ENCODE measurements at places on chromosomes 3 and 15.

DNA sequence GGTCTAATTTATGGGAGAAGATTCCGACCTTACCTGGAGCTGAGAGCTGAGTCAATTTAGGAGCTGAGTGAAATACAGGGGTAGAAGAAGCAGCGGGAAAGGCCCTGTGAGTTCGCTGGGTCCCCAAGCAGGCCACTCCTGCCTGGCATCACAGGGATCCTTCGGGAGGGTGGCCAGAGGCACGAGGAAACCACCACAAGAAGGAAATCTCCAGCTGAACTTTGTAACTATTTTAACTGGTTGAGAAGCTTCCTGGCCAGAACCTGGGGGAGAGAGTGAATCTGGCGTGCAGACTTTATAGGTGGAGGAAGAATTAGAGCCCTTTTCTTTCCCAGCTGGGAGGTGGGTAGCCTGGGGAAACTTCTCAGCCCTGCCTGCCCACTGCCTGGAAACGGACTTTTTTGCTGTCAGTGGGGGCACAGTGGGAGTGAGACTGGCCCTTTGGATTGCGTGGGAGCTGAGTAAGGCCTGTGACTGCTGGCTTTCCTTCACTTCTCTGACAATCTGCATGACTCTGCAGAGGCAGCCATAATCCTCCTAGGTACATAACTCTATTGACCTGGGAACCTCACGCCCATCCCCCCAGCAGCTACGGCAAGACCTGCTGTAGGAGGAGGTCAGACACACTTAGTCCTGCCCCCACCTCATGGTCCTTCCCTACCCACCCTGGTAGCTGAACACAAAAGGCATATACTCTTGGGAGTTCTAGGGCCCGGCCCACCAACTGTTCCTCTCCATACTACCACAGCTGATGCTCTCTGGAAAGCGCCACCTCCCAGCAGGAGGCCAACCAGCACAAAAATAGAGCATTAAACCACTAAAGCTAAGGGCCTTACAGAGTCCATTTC, 340.7 kb downstream of the CNTN3 start:
- DNase-seq, result no peak

DNA sequence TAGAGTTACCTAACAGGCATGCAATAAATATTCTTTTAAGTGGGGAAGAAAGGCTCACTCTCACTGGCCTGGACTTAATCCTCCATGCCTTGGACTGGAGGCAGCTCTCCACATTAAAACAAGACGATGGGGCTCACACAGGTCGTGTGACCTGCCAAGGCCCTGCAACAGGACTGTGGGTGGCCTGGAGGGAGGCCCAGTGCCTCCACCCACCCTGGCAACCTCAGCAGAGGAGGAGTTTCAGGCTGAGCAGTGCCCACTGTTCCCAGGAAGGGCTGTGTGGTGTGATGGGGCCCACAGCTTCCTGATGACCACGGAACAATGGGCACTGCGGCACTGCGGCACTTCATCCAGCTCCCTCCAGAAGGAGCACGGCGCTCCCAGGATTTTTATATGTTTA, 5.5 kb downstream of the UROC1 start:
- no peak for DNase-seq

DNA sequence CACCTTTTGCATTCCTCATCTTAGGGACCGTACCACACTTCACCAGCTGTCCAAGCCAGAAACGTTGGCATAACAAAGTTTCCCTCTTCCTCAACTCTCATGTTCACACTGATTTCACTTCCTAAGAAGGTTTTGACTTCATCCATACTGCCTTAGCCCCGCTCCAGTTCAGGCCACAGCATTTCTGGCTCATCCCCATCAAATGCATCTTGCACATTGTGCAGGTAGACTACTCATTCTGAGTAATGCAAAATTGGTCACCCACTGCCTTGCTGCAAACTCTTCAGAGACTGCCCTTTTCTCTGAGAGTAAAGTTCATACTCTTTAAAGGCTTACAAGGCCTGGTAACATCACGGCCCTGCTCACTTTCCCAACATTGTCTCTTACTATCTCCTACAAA, 8.8 kb downstream of the NUSAP1 start:
- no peak for DNase-seq

DNA sequence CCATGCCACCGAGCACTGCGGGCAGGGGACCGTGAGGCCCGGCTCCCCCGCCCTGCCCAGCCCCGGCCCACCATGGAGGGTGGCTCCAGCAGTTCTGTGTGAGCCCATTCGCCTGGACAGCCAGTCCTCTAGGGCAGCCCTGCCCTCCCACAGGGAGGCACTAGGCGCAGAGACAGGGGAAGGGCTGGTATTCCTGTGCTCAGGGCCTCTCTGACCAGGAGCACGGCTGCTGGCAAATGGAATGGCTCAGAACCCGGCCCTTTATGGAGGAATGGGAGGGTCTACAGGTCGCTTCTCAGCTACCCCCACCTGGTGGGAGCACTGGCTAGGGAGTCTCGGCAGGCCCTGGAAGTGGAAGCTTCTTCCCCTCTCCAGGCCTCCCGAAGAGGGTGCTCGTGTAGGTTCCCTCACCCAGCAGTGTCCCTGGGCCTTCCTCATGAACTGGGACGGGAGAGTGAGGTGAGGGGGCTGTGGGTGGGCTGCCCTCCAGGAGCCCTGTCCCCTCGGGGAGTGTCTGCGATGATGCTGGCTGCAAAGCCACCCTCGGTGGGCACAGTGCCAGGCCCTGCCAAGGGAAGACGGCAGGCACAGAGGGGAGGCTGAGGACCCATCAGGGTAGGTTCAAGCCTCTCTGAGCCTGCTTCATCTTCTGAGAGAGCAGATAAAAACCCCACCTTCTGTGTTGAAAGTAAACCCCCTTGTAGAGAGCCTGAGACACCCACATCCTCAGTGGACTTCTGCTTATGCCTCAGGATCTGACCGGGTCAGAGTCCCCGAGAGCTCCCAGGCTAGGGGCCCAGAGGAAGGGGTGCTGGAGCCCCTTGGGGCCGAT, 1.5 kb downstream of the MELTF start:
- no peak for DNase-seq

DNA sequence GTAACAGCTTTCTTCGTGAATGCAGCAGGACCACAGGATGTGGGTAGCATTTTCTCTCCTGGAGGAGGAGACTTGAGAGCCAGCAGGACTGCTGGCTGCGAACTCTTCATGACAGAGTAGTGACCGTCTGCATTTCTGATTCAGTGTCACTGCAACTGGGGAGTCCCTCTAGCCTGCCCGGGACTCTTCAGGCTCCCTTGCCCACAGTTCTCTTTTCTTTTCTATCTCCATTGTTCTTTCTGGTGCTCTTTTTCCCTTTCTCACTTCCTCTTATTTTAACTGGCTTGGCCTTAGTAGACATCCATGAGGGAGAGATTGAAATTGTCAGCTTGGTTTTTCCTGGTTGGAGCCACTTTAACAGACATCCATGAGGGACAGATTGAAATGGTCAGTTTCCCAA, 49.9 kb upstream of the P2RY1 start:
- no peak for DNase-seq

DNA sequence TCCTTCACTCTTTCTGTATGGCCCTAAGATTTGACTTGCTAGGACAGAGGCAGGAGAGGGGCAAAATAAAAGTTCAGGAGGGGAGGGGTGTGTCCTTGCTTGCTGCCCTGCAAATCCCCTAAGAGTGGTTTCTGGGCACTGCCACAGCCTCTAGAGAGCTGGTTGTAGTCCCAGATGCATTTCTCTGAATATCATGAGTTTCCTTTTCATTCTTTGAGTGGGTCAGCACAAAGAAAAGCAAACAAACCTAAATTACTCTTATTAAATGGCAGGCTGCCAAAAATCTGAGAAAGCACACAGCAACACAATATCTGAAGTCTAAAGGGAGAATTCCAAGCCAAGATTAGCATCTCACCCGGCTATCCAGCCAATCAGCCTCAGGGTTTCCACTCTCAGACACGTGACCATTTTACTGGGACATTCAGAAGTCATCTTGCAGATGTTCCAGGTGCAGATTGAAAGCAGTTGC, 919.3 kb downstream of the TUSC7 start:
- no peak for DNase-seq

- no peak for DNase-seq
These were observed 22.3 kb upstream of the CFAP161 start for GRCh38 chr15:81111510-81112470.

- no peak for DNase-seq
These were observed 119.0 kb upstream of the LPP start for GRCh38 chr3:188034989-188035388.

- DNase-seq, result no peak
These were observed 486.3 kb downstream of the ZIC1 start for GRCh38 chr3:147895509-147895908.

Measured in activated T-cell treated with anti-CD3 and anti-CD28 coated beads for 1 hour (primary cell).